ENCODE measurements at places on chromosomes 2 and 18.

GRCh38 chr2:24957221-24957620 lies 14.5 kb downstream of the DNAJC27 start:
- no peak for DNase-seq

DNA sequence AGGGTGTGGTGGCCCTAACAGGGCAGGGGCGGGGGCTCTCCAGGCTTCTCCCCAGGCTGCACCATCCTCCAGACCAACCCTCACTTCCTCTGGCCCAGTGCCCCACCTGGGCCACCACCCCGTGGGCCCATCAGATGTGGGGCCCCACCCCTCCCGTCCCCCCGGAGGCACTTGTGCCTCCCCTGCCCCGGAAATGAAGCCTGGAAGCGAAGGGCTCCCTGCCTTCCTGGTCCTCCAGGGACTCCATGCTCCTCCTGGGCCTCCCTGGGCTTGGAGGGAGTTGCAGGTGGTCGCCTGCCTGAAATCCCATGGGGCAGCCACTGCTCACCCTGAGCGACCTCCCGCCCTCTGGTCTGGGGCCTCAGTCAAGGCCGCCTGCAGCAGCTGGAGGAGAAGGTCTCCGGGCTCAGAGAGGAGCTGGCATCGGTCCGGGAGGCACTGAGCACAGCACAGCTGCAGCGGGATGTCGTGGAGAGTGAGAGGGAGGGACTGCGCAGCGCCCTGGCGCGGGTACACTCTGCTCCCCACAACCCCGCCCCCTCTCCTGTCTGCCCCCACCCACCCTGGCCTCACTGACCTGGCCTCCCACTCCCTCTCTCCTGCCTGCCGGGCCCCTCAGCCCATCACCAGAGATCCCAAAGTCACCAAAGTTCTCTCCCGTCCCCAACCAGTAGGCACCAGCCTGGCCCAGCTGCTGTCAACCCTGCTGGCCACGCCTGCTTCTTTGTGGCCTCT lies 28.0 kb downstream of the CROCC2 start:
- DNase-seq = no peak

DNA sequence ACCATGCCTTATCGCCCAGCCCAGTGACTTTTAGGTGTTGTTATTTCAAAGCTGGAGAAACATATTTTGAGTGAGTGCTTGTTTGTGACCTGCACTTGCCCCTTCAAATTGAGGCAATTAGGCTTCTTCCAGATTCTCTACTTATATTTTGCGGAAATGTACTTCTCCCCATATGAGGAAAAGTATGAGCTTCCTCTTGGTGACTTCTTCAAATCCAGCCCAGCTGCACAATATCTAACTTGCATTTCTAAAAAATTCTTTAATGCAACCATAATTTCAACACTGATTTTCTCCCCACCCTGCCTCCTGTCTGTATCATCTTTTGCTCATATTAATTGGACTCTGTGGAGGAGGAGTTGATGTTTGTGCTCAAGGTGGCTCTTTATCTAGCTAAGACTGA lies 391.2 kb upstream of the POU3F3 start:
- DNase-seq = no peak

DNA sequence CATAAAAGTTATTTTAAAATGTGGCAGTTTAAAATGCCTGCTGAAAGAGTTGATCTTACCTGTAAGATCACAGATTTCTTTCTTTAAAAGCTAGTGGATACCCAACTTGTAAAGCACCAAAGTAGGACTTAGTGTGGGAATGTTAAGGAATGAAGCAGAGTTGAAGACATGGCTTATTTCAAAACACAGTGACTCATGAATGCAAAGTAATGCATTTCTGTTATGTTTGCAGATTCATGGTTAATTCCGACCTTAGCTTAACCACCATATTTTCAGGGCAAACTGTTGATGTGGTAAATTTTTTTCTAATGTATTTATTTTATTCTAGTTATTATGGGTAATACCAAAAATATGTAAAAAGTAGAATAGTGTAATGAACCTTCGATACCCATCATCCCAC lies 206.8 kb upstream of the FOSL2 start:
- no peak for DNase-seq

- no peak for DNase-seq
Observed at GRCh38 chr2:23657934-23658333, 269.0 kb downstream of the ATAD2B start.

DNA sequence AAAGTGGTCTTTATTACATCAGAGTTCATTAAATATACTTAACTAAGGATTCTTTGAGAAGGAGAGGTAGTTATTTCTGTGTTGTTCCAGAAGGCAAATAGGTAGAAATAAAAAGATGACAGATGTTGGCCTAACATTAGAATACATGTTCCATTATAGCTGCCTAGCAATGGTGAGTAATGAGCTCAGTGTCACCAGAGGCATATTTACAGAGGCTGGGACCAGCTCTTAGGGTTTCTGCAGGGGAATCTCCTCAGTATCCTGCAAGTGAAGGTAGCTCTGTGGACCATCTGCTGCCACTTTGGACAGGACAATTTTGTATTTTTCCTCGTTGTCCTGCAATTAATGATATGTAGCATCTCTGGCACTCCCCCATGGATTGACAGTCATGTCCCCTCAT lies 416.0 kb downstream of the THSD7B start:
- no peak for DNase-seq

DNA sequence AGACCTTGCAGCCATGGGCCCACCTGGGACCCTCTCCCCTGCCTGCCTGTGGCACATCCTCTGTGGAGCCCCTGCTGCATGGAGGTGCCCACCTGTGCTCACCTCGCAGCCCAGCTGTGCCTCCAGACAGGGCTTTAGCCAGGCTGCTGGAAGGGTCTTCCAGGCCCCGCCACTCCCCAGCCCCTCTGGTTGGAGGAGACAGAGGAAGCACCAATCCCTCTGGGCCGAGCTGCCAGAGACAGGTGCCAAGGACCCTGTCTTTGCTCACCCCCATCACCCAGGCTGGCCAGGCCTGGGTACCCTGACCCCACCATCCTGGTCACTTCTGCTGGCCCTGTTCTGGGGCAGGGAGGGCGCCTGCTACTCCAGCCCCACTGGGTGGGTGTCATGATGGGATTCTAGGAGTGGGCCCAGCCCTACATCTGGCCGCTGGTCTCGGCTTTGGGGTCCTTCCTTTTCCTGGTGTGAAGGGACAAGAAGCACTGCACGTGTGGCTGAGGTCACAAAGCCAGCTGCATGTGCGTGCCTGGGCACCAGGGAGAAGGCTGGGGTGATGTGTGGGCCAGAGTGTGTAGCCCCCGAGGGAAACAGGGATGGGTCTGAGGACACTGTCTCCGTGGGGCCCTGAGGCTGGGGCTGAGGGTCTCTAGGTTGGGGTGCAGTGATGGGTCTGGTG lies 9.3 kb upstream of the NEU4 start:
- DNase-seq = no peak

DNA sequence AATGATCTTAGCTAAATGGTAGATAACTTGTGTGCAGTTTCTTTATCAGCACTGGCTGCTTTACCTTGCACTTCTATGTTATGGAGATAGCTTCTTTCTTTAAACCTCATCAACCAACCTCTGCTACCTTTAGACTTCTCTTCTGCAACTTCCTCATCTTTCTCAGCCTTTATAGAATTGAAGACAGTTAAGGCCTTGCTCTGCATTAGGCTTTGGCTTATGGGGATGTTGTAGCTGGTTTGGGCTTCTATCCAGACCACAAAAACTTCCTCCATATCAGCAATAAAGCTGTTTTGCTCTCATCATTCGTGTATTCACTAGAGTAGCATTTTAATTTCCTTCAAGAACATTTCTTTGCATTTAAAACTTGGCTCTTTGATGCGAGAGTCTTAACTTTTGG lies 123.7 kb downstream of the PIK3C3 start:
- no peak for DNase-seq

GRCh38 chr2:13522917-13523821 lies 806.4 kb downstream of the TRIB2 start:
- DNase-seq = no peak
